ENCODE measurements at places on chromosomes 3 and 15. TPM values are rescaled to one million over a fixed set of nuclear protein-coding genes. Genes with fewer than 3 reads are reported as not detected.
A peak's percentile ranks its signal among the peaks of the same experiment; 100 is the strongest.

TRPC1 gene
- 37.0 TPM for total RNA-seq

- H3K27me3 ChIP-seq, result no peaks in the 10 kb centered on the region
- DNase-seq, result no peak
- H3K4me1 ChIP-seq, result peaks cover 3% of the 10 kb centered on the region
- H3K36me3 ChIP-seq, result no peaks in the 10 kb centered on the region
Measured at GRCh38 chr3:59572106-59572505, 522.3 kb upstream of the CFAP20DC start.

DNA sequence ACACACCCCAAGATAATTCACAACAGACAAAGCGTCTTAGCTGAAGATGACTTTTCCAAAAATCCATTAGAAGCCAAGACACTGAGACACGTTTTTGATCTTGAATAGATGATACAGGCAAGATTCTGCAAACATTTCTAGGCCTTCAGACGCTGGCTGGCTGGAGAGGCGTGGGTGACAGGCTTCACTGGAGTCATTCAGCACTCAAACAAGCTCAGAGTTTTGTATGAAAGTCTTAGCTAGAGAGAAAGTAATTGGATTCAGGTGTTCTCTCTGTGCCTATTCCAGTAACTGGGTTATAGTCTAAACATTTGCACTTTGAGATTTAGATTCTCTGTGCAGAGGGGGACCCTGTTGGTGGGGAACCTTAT, 147.7 kb upstream of the BHLHE40 start:
- H3K36me3 ChIP-seq, result no peaks in the 10 kb centered on the region
- H3K27ac ChIP-seq, result peak overlapping the region; percentile 75
- H3K27me3 ChIP-seq, result no peaks in the 10 kb centered on the region
- H3K4me3 ChIP-seq, result no peak overlapping the region

TMIE gene
- total RNA-seq, result not detected

DNA sequence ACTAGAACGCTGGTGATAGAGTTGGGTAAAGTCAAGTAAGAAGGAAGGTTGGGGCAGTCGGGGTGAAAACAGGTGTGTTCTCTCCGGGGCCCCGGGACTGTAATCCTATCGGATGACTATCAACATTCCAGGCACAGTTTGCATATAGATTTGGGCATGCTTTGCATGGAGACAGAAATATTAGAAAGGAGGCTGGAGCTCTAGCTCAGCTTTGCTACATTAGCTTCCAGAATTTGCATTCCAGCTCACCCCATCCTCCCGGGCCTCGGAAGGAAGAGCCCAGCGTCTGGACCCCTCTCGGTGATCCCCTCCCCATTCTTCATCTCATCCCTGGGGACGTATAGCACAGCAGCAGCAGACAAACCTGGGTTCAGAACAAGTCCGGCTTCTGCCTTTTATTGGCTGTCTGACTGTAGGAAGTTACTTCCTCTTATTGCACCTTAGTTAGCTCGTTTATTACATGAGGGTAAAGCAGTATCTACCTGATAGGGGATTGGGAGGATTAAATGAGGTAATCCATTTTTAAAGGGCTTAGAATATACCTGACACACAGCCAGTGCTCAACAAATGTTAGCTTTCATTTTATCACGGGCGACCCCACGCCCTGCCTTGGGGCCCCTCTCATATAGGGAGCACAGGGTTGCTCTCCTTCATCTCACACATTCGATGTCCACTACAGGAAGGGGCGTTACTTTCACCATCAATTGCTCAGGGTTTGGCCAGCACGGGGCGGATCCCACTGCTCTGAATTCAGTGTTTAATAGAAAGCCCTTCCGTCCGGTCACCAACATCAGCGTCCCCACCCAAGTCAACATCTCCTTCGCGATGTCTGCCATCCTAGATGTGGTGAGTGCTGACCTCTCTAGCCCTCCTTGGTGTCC, 3.2 kb downstream of the HTR3E start:
- no peak overlapping the region for H3K4me3 ChIP-seq
- no peak for DNase-seq
- H3K36me3 ChIP-seq, result no peaks in the 10 kb centered on the region
- H3K27ac ChIP-seq, result no peak overlapping the region
- H3K27me3 ChIP-seq, result no peaks in the 10 kb centered on the region
- H3K4me1 ChIP-seq, result no peaks in the 10 kb centered on the region

GRCh38 chr15:70200511-70201424, 103.1 kb upstream of the TLE3 start:
- no peak overlapping the region for H3K27ac ChIP-seq
- no peak for DNase-seq
- no peak overlapping the region for H3K4me3 ChIP-seq
- peaks cover 12% of the 10 kb centered on the region for H3K4me1 ChIP-seq
- no peaks in the 10 kb centered on the region for H3K27me3 ChIP-seq
- H3K36me3 ChIP-seq, result no peaks in the 10 kb centered on the region

DNA sequence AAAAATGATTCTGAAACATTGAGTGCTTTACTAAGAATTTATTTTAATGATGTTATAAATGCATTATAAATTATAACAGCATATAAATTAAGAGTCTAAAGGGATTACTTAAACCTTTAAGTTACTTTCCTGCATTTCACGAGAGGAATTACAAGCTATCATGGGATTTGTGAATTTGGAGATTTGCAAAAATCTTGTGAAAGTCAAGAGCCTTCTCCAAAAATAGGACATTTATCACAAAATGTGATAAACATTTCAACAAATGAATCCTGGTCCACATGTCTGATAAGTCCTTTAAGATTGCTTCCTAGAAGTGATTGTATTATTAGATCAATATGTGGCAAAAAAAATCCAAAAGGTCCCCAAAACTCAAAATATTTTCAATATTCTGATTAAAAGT, 154.5 kb downstream of the ATP8B4 start:
- H3K27me3 ChIP-seq, result no peaks in the 10 kb centered on the region
- H3K4me1 ChIP-seq, result no peaks in the 10 kb centered on the region

All from thoracic aorta (tissue), 2 donors.